ENCODE measurements at places on chromosomes 6 and 20. TPM values are rescaled to one million over a fixed set of nuclear protein-coding genes. Genes with fewer than 3 reads are reported as not detected.

TBX18 gene
- 4.4 TPM for total RNA-seq

KHDC1L gene
- total RNA-seq: not detected

FILIP1 gene
- total RNA-seq: 13.3 TPM

OPRM1 gene
- total RNA-seq: not detected

B3GAT2 gene
- not detected for total RNA-seq

CRYBG1 gene
- 7.4 TPM for total RNA-seq

MUCL3 gene
- not detected for total RNA-seq

NOL7 gene
- total RNA-seq: 38.1 TPM

ZSCAN31 gene
- 9.1 TPM for total RNA-seq

LAMA4 gene
- total RNA-seq: 465 TPM

PDYN gene
- not detected for total RNA-seq
